ENCODE measurements at places on chromosomes 13 and 19.
A peak's percentile ranks its signal among the peaks of the same experiment; 100 is the strongest.

DNA sequence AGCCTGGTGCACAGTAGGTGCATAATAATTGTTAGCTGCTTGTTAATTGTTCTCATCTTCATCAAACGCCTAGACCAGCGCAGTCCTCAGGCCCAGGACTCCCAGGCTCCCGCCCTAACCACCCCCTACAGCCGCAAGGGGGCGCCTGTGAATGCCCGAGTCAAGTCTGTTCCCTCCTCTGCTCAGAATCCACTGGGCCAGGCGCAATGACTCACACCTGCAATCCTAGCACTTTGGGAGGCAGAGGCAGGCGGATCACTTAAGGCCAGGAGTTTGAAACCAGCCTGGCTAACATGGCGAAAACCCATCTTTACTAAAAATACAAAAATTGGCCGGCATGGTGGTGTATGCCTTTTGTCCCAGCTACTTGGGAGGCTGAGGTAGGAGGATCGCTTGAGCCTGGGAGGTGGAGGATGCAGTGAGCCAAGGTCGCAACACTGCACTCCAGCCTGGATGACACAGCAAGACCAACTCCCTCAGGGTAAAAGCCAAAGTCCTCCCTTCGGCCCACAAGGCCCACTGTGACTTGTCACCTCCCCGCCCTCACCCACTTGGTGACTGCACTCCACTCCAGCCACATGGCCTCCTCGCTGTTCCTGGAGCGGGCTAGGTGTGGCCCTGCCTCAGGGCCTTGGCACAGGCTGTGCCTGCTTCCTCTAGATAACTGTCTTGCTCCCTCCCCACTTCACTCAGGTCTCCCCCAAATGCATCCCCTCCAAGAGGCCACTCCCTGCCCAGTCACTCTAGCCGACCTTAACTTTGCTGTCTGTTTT, 9.1 kb downstream of the ZNF653 start:
- no peak for DNase-seq

DNA sequence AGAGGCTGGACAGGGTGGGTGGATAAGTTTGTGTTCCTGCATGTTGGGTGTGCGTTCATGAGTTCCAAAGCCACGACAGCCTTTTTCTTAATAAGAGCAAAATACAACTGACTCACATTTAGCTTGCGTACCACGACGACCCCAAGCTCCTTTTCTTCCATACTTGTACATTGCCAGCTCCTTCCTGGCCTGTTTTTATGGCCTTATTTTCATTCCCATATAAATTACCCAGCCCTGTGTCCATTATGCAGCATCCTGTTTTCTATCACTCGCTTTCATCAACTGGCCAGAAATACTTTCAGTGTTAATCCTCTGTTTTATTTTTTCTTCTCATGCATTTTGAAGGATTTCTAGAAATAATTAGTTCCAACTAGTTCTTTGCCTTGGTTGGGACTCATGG, 499.1 kb downstream of the FOXO1 start:
- no peak for DNase-seq

- DNase-seq = no peak
These were observed 256.0 kb downstream of the PCDH9 start for GRCh38 chr13:66974174-66974573.

DNA sequence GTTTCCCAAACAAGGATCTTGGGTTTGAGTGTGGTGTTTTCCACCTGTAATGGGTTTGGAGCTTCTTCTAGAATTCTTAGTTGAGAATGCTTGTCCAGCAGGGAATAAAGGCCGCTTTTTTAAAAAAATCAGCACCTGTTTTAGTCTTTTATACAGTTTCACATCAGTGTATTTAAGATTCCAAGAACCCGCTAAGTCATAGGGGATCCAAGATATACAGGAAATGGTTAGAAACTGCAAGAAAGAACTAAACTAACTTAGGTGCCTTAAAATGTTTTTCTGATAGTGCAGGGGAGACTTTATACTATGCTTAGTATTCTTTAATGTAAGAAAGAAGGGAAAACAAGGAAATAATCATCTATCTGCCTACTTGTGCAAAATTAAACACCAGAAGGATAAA, 74.7 kb downstream of the C13orf42 start:
- no peak for DNase-seq

GRCh38 chr19:45638930-45639729, at the start of gene EML2:
EML2 (minus strand) TSS chr19:45639397; CDS start chr19:45639376, 21 bp downstream.
- no peak for DNase-seq

- DNase-seq = no peak
These were observed 805 bp downstream of the TMEM205 start for GRCh38 chr19:11345122-11345803.

DNA sequence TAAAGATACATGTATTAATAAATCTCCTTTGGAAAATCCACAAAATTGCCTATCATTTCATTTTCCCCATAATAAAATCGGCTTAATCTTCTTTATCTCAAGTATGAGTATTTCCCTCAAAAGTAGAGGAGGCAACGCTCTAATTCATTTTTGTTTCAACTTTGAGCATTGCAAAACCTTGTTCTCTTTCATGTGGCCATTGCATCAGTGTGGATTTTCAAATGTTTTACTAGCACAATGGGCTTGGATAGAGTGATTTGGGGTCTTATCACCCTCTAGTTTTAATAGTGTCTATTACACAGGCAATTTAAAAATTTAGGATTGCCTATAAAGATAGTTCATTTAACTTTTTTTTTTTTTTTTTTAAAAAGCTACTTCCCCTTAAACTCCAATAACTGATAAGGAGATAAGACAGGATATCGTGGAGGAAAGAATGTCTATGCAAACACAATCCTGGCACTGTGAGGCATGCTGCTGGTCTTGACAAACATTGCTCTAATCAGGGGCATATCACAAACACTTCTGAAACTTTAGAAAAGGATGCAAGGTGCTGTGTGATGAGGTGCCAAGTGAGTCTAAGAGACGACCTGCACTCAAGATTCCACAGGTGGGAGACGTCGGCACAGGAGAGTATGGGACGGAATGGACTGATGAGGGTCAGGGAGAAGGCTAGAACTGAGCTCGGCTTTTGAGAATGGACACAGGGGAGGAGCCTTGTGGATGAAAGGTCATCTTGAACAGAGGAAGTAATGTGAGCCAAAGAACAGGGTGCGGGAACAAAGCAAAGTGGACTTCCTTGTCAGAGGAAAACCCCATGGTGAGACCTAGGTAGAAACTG, 199.7 kb downstream of the IRS2 start:
- DNase-seq = no peak

- DNase-seq = no peak
These were observed 95.6 kb downstream of the TSHZ3 start for GRCh38 chr19:31253526-31254179.

- peak; percentile 12 for DNase-seq
These were observed 21.7 kb upstream of the LAMP1 start for GRCh38 chr13:113275387-113275786.

GRCh38 chr19:5926641-5927440, 12.8 kb downstream of the CAPS start:
- DNase-seq = no peak

- no peak for DNase-seq
These were observed at the start of gene STK24 for GRCh38 chr13:98576963-98577835. STK24 (minus strand) TSS chr13:98577107; CDS start chr13:98576786, 321 bp downstream.

DNA sequence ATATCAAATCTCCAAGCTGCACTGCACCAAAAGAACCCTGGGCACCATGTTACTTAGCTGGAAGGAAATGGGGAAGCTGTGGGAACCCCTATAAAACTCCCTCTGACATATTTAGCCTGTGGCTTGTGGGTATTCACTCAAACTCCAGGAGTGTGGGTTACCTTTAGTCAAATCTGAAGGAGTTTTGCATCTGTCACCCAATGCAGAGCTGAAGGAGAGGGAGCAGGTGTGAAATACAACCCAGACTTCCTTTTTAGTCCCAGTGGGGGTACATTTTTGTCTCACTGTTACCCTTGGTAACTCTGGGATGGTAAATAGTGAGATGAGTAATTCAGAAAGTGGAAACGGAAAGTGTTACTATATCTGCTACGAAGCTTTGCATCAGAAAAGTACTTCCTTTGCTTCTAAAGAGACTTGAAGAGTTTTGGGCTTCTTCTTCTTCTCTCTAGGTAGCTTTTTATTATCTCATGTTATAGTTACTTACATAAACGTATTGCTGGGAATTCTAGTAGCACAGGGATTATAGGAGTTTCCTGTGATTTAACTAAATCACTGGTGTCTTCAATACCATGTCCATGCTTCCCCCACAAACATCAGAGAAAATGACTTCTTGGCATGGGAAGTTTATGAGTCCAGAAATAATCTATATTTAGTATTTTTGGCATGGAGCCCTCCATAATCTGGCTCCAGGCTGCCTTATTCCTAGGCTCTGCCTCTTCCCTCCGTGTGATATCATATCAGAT, 105.9 kb downstream of the AKAP11 start:
- DNase-seq = no peak

DNA sequence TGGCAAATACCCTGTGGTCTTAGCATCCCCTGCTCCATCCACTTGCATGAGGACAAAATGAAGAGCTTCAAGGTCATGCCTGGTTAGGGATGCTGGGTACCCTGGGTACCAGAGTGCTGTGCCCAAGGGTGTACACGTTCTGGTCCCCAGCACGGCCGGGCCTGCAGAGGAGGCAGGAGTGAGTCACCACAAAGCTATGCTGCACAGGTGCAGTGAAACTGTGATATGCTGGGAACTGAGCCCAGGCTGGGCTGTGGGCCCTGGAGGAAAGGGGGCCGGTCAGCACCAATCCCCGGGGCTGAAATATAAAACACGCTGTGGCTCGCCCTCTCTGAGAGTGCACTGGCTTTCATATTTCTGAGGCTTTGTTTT, 95.1 kb downstream of the TSHZ3 start:
- no peak for DNase-seq

- DNase-seq = no peak
These were observed 52.6 kb downstream of the WTIP start for GRCh38 chr19:34534206-34534605.

DNA sequence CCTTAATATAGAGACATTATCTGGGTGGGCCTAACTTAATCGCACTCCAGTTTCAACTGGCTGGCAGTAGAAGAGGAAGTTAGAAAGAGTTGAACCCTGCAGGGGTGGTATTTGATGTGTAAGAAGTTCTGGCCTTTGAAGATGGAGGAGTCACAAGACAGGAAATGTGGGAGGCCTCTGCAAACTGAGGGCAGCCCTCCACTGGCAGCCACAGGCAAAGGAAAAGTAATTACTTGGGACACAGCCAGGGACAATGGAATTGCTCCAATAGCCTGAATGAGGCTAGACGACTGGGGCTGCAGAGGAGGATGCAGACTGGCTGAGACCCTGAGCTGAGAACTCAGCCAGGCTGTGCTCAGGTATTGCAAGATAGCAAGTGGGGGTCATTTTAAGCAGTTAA, 703.3 kb upstream of the ARGLU1 start:
- DNase-seq = no peak

- DNase-seq = no peak
These were observed 63.4 kb downstream of the MLLT1 start for GRCh38 chr19:6216236-6216995.

DNA sequence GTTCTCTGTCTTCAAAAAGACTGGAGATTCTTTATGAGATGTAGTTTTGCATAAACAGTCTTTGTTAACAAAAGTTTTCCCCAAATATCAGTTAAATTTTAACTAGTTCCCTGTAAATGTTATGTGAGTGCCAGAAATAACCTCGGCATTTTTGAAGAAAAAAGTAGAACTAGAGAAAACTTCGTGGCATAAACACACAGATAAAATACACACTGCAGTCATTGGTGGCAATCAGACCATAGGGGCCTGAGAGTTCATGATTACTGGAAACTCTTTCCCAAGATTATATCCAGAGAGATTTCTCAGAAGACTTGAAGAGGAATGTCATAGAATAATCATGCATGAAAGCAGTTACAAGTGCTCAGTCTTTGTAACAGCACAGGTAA, 190.0 kb downstream of the MZT1 start:
- no peak for DNase-seq

DNA sequence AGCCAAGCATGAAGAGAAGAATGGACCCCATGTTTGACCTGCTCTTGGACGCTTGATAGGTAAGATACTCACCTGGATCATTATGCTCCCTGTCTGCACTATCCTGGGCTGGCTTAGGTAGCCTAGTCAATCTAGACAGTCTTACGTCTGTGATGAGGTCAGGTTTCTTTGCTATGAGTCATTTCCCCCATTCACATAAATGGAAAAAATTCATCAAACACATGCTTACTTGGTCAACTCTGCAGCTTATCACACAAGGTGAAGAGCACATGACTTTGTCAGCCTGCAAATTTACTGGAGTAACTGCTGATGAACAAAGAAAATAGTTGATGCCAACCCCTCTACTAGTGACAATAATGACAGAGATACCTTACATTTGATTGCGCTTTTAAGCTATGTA, 170.0 kb downstream of the NUFIP1 start:
- DNase-seq = no peak

Data from NCI-H1417 treated with DMSO at 0.1 percent for 48 hours (cell line).